ENCODE measurements at places on chromosomes 3 and 15.

DNA sequence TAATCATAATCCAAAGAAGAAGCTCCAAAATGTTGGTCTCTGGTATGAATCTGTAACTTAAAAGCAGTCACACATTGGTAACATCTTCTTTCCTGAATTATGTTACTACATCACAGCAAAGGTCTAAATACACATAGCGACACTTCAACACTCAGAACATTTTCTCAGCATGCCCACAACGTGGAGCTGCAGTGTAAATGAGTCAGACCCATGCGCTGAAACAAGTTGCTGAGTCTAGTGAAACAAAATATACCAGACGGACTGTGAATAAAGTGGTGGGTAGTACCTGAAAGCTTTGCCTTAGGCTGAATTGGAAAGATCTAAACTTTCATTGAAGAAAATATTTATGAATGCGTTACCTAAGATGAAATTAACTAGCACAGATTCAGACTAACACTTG lies 33.2 kb upstream of the GOLGA8B start:
- no peak for DNase-seq

DNA sequence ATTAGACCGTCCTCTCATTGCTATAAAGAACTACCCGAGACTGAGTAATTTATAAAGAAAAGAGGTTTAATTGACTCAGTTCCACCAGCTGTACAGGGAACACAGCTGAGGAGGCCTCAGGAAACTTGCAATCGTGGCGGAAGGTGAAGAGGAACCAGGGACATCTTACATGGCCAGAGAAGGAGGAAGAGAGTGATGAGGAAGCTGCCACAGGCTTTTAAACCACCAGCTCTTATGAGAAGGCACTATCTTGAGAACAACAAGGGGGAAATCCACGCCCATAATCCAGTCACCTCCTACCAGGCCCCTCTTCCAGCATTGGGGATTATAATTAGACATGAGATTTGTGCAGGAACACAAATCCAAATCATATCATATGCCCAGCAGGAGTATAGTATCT lies 138.5 kb downstream of the ALCAM start:
- no peak for DNase-seq

- DNase-seq = no peak
These were observed 566.6 kb downstream of the GOLGA6L6 start for GRCh38 chr15:19974998-19975397.

DNA sequence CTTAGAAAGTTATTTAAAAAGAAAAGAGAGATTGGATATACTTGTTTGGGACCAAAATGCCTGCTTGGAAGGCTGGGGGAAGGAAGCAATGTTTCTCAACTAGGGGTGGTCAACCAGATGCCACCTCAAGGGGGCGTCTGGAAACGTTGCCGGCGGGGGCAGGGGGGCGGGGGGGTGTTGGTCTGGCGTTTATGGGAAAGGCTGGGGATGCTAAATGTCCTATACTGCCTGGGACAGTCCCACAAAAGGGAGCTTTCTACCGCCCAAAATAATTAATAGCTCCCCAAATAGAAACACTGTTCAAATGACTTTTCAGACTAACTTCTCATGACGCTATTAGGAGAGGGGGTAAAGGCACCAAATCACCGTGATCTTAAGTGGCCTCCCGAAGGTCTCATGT lies 2.2 kb downstream of the POLG start:
- DNase-seq = no peak

DNA sequence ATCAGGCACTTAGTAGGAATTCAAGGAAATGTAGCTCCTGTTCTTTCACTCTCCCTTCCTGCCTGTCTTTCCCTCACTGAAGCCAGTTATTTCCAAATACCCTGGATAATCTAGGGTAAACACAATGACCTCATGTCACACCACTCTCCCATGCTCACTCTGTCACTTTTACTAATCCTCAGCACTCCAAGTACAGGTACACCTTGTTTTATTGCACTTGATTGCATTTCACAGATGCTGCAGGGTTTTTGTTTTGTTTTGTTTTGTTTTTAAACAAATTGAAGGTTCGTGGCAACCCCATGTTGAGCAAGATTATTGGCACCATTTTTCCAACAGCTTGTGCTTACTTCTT lies 40.8 kb downstream of the PPM1L start:
- DNase-seq = no peak

GRCh38 chr3:16849229-16849628 lies 35.5 kb upstream of the PLCL2 start:
- peak; percentile 78 for DNase-seq

GRCh38 chr15:88702983-88703382 lies 64.2 kb downstream of the ISG20 start:
- DNase-seq = no peak

DNA sequence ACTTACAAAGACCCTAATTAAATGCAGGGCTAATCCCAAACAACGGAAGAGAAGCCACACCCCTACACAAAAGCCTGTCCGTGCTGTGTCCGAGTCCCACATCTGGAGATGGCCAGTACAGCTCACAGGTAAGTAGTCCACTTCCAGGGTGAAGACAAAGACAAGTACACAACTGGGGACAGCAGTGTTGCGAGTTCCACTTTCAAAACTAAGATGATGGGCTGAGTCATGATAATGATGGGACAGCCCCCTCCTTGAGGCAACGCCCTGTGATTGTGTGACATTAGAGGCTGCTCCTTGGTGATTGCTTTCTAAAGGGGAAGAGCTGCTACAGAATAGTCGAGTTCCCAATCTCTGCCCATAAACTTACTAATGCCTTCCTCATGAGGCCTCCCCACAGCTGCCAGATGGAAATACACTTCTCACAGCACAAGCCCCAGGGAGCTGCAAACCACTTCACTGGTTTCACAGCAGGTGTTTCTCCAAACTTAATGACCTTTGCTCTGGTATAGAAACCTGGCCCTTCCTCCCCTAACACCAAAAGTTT lies 27.6 kb downstream of the RFT1 start:
- no peak for DNase-seq

GRCh38 chr3:135930255-135930654 lies 35.3 kb upstream of the PPP2R3A start:
- DNase-seq = no peak

DNA sequence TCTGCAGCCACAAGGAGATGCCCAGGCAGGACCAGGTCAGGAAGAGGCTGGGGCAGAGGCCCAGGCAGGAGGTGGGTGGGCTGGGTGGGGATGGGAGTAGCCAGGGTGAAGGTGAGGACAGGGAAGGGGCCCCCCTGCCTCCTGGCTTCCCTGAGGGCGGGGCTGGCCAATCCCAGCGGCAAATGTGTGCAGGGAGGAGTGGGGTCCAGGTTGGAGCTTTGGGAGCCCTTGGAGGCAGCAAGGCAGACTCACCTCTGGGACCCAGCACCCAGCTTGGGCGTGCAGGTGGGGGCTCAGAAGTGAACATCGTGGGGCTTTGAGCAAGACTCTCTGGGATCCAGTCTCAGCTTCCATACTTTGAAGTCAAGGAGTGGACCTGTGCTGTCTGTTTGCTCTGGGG lies 25.2 kb downstream of the GP9 start:
- no peak for DNase-seq

GRCh38 chr3:183825456-183826161 lies at the start of gene MAP6D1:
MAP6D1 (minus strand) TSS chr3:183825577; CDS start chr3:183825547, 30 bp downstream.
- no peak for DNase-seq

GRCh38 chr3:17891139-17891856 lies 148.9 kb upstream of the TBC1D5 start:
- no peak for DNase-seq

- DNase-seq = no peak
These were observed 140.8 kb upstream of the PRR23C start for GRCh38 chr3:139185527-139185926.

DNA sequence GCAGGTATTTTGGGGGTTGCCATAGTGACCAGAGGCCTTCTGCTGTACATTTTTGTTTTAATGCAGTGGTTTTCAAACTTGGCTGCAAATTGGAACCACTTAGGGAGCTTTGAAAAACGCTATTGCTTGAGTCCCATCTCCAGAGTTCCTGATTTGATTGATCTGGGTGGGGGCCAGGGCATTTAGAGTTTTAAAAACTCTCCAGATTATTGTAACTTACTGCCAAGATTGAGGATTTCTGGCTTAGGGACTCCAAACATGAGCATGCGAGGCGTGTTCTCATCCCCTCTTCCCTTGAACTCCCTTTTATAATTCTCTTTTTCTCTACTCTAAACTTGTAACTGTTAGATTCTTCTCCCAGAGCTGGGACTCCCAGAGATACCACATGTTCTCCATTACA lies 340.8 kb upstream of the SUCLG2 start:
- no peak for DNase-seq

DNA sequence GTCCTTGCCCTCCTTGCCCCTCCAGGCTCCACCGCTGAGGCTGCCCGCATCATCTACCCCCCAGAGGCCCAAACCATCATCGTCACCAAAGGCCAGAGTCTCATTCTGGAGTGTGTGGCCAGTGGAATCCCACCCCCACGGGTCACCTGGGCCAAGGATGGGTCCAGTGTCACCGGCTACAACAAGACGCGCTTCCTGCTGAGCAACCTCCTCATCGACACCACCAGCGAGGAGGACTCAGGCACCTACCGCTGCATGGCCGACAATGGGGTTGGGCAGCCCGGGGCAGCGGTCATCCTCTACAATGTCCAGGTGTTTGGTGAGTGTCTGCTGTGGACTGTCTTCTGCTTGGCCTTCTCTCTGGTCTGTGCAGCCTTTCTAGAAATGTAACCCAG lies 61.0 kb downstream of the BOC start:
- no peak for DNase-seq

DNA sequence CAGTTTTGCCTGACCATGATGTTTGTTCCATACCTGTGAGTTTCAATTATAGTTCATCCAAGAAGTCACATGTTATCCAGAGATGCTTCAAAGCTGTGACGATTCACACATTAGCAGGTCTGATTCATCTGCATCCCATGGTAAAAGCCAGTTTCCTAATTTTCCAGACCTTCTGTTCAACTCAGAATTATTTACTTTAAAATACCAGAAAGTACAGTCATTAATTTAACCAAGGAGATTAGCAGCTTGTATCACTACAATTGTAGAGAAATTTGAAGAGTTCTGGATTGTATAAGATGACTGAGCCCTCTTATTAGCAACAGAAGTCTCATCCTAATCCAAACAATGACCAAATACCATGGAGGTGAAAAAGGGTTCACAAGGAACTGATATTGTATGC lies 76.1 kb upstream of the THBS1 start:
- no peak for DNase-seq

GRCh38 chr15:96502196-96502595 lies 171.7 kb downstream of the NR2F2 start:
- DNase-seq = no peak

- no peak for DNase-seq
These were observed 49.9 kb downstream of the GRIP2 start for GRCh38 chr3:14490255-14490654.

- DNase-seq = no peak
These were observed 53.2 kb downstream of the OXNAD1 start for GRCh38 chr3:16318176-16318575.

DNA sequence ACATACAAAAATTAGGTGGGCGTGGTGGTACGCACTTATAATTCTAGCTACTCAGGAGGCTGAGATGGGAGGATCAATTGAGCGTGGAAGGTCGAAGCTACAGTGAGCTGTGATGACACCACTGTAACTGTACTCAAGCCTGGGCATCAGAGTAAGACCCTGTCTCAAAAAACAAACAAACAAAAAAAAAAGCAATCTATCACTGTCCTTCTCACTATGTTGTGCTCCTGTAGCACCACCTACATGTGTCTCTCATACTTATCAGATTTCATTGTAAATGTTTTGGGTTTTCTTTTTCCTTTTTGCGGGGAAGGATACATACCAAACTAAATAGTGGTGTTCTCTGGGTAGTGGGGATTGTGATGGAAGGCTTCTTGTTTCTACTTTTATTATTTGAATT lies 14.8 kb downstream of the FANCD2 start:
- DNase-seq = no peak

- no peak for DNase-seq
These were observed 39.3 kb downstream of the NMNAT3 start for GRCh38 chr3:139638518-139638917.

GRCh38 chr3:4670352-4670751 lies 177.2 kb downstream of the ITPR1 start:
- DNase-seq = no peak

DNA sequence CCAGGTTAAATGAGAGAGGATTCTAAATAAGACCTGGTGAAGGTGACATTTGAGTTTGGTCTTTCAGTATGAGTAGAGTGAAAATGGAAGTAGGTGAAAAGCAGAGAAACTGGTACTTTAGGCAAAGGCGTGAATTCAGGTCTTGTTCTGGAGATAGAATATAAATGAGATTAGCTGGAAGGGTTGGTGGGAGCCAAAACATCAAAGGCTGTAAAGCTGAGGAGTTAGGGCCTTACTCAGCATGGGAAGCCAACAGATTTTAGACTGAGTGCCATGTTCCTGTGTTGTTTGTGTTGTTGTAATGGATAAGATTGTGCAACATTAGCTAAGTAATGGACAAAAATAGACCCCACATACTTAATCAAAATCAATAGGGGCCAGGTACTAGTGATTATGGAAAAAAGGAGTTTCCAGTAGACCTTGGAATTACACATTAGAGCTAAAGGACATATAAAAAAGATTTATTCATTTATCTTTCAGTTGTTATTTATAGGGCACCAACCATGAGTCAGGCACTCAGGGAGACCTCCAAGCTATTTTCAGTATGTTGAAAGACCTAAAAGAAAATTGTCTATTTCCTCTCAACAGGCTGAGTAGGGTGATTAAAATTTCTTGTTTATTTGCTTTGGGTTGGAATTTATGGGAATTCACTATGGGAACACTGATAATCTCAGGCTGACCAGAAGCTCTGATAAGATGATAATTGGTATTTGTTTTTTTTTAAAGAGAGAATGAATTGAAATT lies 20.8 kb downstream of the ARL14 start:
- no peak for DNase-seq

DNA sequence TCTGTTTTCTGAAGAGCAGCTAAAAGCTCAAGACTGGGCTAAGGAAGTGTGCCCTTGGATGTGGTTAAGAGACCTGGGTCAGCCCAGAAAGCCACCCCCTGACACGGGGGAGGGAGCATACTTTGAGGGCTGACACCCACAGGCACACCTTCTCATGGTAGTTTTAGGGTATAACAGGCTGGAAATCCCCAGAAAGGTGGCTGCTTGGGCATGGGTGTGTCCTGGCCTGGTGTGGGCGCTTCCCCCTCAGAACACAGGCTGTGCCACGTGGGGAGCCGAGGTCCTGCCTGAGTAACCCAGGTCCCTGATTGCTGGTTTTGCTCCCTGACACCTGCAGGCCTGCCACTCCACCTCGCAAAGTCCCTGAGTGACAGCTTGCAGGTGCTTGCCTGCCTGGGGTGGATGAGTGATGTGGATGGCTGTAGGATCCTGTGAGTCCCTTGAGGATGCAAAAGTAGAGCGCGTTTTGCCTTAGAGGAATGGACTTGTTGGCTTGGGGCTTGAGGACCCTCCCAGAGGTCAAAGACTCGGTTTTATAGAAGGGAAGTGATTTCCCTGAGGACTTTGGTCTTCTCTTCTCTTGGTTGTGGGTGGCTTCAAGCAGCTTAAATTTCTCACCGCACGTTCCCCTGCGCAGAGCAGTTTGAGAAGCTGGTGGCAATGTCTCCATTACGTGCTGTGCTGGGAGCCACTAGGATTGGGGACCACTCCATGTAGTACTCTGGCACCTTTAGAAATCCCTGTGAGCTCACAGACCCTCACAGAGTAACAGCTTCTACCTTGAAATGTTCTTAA lies 94.4 kb downstream of the DNASE1L3 start:
- no peak for DNase-seq

Data from NCI-H1092 (cell line).